NT2/D1 (cell line): ENCODE measurements at places on chromosomes 2 and 18.

DNA sequence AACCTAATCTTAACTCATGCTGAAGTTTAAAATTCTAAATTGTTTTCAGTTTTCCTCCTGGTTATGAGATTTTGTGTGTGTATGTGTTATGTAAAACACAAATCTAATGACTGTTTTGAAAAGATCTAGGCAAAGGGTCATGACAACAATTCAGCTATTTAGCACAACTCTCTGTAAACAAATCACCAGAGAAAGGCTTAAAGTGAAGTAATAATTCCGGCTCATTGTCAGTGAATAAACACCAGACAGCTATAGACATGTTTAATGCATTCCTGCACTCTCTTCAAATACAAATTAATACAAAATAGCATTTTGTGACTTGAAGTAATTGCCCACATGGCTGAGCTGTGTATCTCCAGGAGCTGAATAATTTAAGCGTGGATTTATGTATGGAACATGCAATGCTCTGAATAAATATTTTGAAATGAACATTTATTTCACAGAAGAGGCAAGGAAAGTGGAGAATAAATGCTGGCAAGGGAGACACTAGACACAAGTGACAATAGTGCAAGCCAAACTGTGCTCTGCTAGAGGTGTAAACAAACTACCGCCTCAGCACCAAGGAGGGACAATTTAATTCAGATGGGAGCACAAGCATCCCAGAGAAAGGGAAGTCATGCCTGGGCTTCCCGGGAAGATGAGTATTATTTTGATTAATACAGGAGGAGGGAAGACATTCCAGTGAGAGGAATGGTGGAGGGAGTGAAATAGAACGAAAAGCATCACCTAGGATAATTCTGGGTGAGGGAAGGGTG is 133.6 kb upstream of the XPO1 start:
- no peak for DNase-seq

- no peak for DNase-seq
Measured at GRCh38 chr2:143732076-143732475, 602.9 kb downstream of the ARHGAP15 start.

GRCh38 chr18:45328296-45328695 is 287.0 kb upstream of the SLC14A2 start:
- DNase-seq, result no peak

DNA sequence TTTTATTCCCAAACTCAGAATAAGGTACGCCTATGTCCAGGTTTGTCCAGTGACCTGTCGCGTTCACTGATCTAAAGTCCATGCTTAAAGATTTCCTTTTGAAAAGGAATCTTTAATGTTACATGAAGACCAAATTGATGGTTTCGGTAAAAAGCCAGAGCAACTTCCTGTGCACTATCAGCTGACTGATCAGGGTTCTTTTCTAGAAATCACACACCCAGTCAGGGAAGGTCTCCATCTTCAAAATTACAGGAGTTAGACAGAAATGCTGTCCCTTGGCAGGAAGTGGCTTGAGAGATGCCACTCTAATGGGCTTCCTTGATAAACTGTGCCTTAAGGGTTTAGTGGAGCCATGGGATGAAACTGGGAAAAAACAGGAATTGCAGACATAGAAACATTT is 14.7 kb upstream of the ARHGAP25 start:
- no peak for DNase-seq

DNA sequence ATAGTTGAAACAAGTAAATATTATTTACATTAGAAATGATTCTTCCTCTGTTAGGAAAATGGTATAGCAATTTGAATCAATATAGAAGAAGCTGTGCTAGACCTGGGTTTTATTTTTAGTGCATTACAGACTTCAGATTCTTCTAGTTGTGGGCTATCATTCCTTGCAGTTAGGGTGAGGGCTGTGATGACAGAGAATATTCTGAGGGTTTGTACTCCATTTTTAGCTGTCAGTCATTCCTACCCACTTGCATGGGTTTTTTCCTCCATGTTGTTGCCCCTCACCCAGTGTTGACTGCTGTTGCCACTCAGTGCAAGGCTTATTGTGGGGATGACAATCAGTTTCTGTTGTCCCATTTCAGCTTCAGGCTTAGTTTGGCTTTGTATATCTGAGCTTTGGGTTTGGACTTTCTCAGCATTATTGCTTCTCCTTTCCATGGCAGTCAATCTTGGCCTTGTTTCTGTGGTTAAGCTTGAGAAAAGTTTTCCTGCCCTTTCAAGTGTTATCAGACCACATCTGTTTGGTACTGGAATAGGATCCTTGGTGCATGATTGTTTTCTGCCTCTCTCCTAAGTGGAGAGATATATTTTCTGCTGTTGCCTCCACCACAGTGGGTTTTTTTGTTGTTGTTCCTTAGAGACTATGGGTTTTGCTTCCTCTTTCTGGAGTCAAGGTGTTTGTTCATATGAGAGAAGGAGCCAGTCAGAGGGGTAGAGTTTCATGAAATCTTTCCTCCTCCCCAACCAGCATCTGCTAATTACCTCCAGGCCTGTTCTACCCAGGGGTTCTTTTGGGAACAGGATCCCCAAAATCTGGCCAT is 312.7 kb upstream of the CWC22 start:
- DNase-seq, result no peak

DNA sequence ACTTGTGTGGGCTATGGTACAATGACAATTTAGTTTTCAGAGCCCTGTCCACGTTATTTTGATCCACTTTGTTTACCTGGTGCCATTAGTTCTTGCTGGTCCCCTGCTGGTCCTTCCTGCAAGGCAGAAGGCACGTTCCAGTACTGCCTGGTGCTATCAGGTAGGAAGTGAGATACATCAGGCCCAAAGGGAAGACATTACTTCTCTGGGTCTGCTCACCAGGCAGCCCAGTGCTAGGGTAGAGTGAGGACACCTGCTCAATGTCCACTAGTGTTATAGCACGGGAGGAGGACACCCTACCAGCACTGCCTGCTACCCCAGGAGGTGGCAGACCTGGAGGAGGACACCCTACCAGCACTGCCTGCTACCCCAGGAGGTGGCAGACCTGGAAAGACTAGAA is 23.7 kb downstream of the MARCO start:
- no peak for DNase-seq

DNA sequence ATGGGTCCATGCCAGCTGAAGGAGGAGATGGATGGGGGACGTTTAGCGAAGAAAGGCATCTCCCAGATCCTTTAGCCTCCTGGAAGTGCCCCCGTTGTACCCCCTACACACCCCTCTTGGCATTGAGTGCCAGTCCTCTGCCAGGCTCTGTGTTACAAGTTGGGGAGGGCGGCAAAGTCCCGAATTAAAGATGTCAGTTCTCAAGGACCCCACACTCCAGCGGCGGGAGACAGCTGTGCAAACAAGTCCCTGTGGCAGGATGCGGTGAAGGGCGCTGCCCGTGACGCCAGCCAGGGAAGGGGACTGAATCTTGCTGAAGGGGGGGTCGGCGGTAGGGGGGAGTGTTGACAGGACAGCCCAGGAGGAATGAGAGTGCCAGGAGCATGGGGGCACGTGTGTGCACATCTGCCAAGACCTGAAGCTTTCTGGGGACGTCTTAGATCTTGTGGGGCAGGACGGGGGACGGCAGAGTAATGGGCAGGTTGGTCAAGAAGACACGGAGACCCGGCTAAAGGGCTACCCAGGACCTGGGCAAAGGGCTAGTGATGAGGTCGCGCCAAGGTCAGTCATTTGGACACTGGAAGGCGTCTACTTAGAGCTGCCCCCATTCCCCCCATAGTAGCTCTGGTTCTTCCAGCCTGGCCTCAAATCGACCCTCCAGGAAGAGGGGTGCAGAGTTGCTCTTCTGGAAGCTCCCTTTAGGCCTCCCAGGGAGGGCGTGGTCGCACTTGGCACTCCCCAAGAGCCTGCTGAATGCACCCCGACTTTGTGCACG is 2.8 kb upstream of the CTDSP1 start:
- no peak for DNase-seq

DNA sequence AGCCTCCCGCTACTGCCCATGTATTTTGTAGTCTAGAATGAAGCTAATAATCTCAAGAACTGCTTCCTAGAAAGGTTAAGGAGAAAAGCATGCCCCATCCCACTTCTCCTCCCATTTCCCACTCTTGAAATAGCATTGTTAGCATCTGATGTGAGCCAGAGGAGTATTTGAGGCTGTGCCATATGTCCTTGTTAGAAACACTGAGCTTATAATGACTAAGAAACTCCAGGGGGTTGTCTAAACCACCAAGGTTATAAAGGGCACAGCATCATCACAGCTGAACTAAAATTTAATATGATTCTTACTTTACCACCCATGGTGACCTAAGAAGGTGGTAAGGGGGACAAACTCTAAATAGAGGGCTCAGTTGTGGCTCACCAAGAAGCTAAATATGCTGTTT is 16.6 kb downstream of the TSPYL6 start:
- DNase-seq, result no peak

DNA sequence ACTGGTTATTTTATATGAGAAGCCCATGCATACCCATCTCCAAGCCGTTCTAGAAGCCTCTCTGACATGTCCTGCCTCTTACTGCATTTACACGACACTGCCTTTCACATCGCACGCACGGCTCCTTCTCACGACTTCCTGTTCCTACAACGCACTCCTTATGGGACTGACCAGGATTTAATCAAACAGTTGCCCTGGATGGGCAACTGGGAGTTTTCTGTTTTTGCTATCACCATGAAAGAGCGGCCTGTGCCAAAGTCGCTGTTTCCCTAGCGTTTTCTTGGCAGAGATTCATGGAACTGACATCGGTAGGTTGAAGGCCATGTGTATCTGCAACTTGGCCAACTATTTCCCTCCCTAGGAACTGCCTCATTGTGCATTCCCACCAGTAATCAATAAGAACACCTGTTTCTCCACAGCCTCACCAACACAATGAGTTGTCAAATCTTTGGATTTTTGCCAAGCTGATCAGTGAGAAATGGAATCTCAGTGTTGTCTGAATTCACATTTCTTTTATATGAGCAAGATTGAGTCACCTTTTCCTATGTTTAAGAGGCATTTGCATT is 97.2 kb upstream of the OTOS start:
- no peak for DNase-seq

- no peak for DNase-seq
Measured at GRCh38 chr2:190574169-190574568, 39.6 kb upstream of the NEMP2 start.

DNA sequence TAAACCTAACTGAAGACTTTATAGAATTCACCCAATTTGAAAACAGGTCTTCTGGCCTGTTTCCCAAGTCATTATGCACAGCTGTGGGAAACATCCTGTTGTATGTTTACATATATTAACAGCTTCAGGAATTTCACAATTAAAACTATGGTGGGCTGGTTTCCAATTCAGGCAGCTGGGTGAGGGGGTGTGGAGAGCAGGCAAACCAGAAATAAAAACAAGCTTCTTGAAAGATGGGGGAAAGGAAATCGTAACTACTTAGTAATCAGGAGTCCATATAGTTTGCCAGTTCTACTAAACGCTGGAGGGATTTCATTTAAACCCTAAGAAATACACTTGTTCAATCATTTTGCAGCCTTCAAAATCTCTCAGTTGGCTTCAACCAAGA is 22.8 kb downstream of the ATP8B1 start:
- no peak for DNase-seq

DNA sequence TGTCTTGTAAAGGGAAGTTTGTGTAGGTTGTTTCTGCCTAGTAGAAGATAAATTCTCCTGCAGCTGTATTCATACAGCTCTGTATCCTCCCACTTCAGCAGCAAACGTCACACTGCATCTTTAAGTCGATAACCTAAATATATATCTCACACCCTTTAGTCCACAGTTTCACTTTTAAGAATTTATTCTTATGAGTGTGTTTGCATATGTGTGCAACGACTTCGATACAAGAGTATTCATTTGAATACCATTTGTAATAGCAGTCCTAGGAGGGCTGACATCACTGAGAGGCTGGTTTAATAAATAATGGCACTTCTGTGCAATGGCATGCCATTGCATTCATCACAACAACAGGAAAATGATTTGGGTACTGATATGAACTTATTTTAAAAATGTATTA is 63.8 kb upstream of the MSH6 start:
- DNase-seq, result no peak

- DNase-seq, result no peak
Measured at GRCh38 chr18:21468514-21469164, 131.9 kb downstream of the ESCO1 start.

- no peak for DNase-seq
Measured at GRCh38 chr2:111983478-111984212, 71.4 kb upstream of the TMEM87B start.

- no peak for DNase-seq
Measured at GRCh38 chr2:127134235-127134634, 27.3 kb upstream of the BIN1 start.

- DNase-seq, result no peak
Measured at GRCh38 chr18:25019931-25020330, 332.0 kb downstream of the ZNF521 start.

DNA sequence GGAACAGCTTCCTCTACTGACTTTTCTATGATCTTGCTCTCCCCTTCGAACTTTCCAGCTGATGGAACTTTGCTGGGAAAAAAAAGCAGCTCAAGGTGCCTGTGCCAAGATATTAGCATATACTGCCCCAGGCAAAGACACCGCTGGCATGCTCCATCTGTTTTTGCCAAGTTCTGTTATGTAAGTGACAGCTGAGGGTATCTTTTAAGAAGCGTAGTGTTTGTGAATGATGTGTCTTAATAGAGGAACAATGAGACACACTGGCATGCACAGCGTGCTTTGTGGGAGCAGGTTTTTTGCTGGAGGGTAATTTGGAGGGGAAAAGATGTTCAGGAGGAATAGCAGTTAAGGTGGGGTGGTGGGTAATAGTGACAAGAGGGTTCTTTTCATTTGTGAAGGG is 47.8 kb downstream of the SLC4A3 start:
- no peak for DNase-seq

DNA sequence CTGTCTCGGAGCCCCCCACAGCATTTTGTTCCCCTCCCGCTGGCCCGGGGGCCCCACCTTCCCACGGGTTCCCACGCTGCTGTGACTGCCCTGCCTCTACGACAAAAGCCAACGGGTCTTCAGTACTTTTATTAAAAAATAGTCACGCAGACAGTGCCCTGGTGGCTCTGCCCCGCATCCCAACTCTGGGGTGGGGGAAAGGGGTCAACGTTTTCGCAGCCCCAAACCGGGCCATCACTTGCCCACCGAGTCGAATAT is 1.0 kb downstream of the UCN start:
- no peak for DNase-seq

DNA sequence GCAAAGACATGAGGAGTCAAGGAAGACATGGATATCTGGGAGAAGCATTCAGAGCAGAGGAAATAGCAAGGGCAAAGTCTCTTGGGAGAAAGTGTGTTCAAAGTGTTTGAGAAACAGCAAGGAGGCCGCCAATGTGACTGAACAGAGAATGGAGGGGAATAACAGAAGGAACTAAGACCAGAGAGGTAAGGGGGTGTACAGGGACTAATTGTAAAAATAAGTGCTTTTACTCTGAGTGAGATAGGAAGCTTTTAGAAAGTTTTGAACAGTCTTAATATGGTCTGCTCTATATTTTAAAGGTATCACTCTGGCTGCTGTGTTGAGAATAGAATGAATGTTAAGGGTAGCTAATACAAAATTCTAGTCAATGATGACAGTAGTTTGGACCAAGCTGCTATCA is 6.8 kb upstream of the CREB1 start:
- DNase-seq, result no peak

- DNase-seq, result peak; percentile 1
Measured at GRCh38 chr18:77482190-77483085, 232.8 kb downstream of the GALR1 start.
